ENCODE measurements at places on chromosomes 12 and 14. TPM values are rescaled to one million over a fixed set of nuclear protein-coding genes. Genes with fewer than 3 reads are reported as not detected.

CLEC2A gene
- total RNA-seq, result not detected

TMEM132D gene
- total RNA-seq, result not detected

SERPINA3 gene
- not detected for total RNA-seq

RND1 gene
- 18.7 TPM for total RNA-seq

PPM1A gene
- 59.0 TPM for total RNA-seq

FOXN4 gene
- total RNA-seq, result not detected

KRT75 gene
- total RNA-seq, result not detected

CCDC196 gene
- total RNA-seq, result not detected

ZDHHC22 gene
- 0.12 TPM for total RNA-seq

TMEM30B gene
- total RNA-seq, result 0.20 TPM

RNASE1 gene
- total RNA-seq, result not detected

OAS1 gene
- total RNA-seq, result 48.3 TPM

KIF26A gene
- not detected for total RNA-seq

HCAR1 gene
- not detected for total RNA-seq

Measured in B cell (primary cell).